ENCODE measurements at places on chromosomes 12 and 14.

DNA sequence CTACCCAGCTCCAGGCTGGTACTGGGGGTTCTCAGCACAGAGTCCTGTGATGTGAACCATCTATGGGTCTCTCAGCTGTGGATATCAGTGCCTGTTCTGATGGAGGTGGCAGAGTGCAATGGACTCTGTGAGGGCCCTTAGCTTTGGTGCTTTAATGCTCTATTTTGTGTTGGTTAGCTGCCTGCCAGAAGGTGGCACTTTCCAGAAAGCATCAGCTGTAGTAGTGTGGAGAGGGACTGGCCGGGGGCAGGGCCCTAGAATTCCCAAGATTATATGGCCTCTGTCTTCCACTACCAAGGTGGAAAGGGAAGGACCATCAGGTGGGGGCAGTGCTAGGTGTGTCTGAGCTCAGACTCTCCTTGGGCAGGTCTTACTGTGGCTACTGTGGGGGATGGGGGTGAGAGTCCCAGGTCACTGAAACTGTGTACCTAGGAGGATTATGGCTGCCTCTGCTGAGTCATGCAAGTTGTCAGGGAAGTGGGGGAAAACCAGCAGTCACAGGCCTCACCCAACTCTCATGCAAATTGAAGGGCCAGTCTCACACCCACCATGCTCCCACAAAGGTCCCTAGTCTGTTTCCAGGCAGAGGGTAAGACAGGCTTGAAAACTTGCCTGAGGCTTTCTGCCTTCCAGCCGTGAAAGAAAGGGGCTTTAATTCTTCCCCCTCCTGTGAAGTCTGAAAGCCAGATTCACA lies 878.1 kb downstream of the C12orf50 start:
- H3K4me1 ChIP-seq = peaks cover 17% of the 10 kb centered on the region
- no peak overlapping the region for H3K4me3 ChIP-seq
- H3K27ac ChIP-seq = no peak overlapping the region
- no peaks in the 10 kb centered on the region for H3K36me3 ChIP-seq

DNA sequence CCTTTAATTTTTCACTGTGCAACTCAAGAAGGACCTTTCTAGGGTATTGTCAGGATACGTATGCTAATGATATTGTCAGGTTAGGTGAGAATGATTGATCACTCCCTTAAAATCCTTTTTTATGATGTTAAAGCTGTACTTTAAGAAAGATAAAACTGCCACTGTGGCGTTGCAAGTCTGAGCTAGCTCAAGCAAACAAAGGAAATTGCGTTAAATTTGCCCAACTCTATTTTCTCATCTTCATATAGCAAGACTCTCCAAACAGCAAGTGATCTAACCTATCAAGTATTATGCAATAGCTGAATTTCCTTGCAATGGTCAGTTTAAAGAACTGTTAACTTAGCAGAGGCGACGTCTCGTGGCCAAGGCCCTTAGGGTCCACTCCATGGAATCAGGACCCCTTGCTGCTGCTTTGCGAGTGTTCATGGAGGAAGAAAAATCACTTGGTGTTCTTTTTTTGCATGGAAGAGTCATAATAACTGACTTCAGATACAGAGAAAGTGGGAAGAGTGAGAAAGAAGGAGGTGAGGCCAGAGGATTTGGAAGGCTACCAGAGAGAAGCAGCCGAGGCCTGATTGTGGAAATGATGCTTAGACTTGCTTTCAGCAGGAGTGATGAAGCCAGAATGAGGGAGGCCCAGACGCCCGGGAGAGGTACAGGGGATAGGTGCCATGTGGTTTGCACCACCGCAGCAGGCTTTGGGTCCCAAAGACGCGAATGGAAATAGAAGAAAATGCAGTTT lies 2.5 kb downstream of the TRAF3 start:
- no peaks in the 10 kb centered on the region for H3K27me3 ChIP-seq
- H3K36me3 ChIP-seq = no peaks in the 10 kb centered on the region
- H3K4me3 ChIP-seq = no peak overlapping the region
- no peak overlapping the region for H3K27ac ChIP-seq
- peaks cover 26% of the 10 kb centered on the region for H3K4me1 ChIP-seq

GRCh38 chr12:75684678-75685616 lies 173.5 kb upstream of the KRR1 start:
- no peaks in the 10 kb centered on the region for H3K4me1 ChIP-seq
- no peaks in the 10 kb centered on the region for H3K36me3 ChIP-seq
- H3K27ac ChIP-seq = no peak overlapping the region
- H3K4me3 ChIP-seq = no peak overlapping the region
- H3K27me3 ChIP-seq = no peaks in the 10 kb centered on the region

GRCh38 chr12:98489176-98489575 lies 26.2 kb upstream of the TMPO start:
- H3K27ac ChIP-seq = no peak overlapping the region
- no peaks in the 10 kb centered on the region for H3K27me3 ChIP-seq
- no peak overlapping the region for H3K4me3 ChIP-seq
- DNase-seq = no peak
- peaks cover 10% of the 10 kb centered on the region for H3K4me1 ChIP-seq
- no peaks in the 10 kb centered on the region for H3K36me3 ChIP-seq

GRCh38 chr12:49971141-49971540 lies 1.6 kb upstream of the AQP6 start:
- H3K4me1 ChIP-seq = peaks cover 28% of the 10 kb centered on the region
- H3K36me3 ChIP-seq = no peaks in the 10 kb centered on the region
- H3K4me3 ChIP-seq = no peak overlapping the region
- DNase-seq = no peak

- H3K36me3 ChIP-seq = no peaks in the 10 kb centered on the region
- no peak for DNase-seq
- peaks cover 6% of the 10 kb centered on the region for H3K27me3 ChIP-seq
- H3K27ac ChIP-seq = no peak overlapping the region
- no peak overlapping the region for H3K4me3 ChIP-seq
- H3K4me1 ChIP-seq = peaks cover 3% of the 10 kb centered on the region
Measured at GRCh38 chr12:66107451-66107915, 23.1 kb downstream of the LLPH start.

GRCh38 chr12:30391766-30392366 lies 303.8 kb downstream of the IPO8 start:
- H3K36me3 ChIP-seq = no peaks in the 10 kb centered on the region
- no peak overlapping the region for H3K4me3 ChIP-seq
- no peaks in the 10 kb centered on the region for H3K27me3 ChIP-seq
- H3K27ac ChIP-seq = no peak overlapping the region

GRCh38 chr12:49932533-49933130 lies 17.9 kb upstream of the AQP2 start:
- no peaks in the 10 kb centered on the region for H3K4me1 ChIP-seq
- H3K36me3 ChIP-seq = no peaks in the 10 kb centered on the region
- H3K4me3 ChIP-seq = no peak overlapping the region
- DNase-seq = no peak
- H3K27me3 ChIP-seq = peaks cover 8% of the 10 kb centered on the region

- no peaks in the 10 kb centered on the region for H3K27me3 ChIP-seq
- no peak overlapping the region for H3K4me3 ChIP-seq
- no peak overlapping the region for H3K27ac ChIP-seq
- H3K36me3 ChIP-seq = peaks cover 42% of the 10 kb centered on the region
Measured at GRCh38 chr12:49527361-49528130, 11.3 kb upstream of the KCNH3 start.

- H3K27ac ChIP-seq = no peak overlapping the region
- H3K36me3 ChIP-seq = peaks cover 19% of the 10 kb centered on the region
- H3K4me1 ChIP-seq = peaks cover 26% of the 10 kb centered on the region
- no peak overlapping the region for H3K4me3 ChIP-seq
- no peak for DNase-seq
Measured at GRCh38 chr12:123153906-123154305, 3.0 kb upstream of the PITPNM2 start.

GRCh38 chr14:80212023-80212397 lies 706 bp upstream of the DIO2 start:
- H3K4me3 ChIP-seq = peak overlapping the region; percentile 58
- no peaks in the 10 kb centered on the region for H3K27me3 ChIP-seq
- H3K36me3 ChIP-seq = no peaks in the 10 kb centered on the region
- peak overlapping the region; percentile 55 for H3K27ac ChIP-seq
- no peak for DNase-seq
- H3K4me1 ChIP-seq = peaks cover 4% of the 10 kb centered on the region

- H3K27me3 ChIP-seq = no peaks in the 10 kb centered on the region
- no peaks in the 10 kb centered on the region for H3K4me1 ChIP-seq
- H3K27ac ChIP-seq = no peak overlapping the region
- no peak for DNase-seq
- no peaks in the 10 kb centered on the region for H3K36me3 ChIP-seq
- no peak overlapping the region for H3K4me3 ChIP-seq
Measured at GRCh38 chr12:62158461-62159360, 101.5 kb upstream of the USP15 start.

DNA sequence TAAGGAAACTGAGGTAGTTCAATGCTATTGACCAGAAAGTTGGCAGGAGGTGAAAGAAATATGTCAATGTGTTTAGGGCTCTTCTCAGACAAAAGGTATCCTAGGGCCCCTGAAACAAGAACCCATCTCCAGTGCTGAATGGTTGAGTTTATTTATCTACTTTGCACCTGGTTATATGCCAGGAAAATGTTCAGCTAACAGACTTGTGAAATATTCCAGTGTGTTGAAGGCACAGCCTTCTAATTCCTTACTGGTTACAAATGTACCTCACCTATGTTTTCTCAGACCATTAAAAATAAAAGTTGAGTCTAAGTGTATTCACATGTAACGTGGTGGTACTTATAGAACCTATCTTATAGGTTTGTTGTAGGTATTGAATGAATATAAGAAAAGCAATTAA lies 511.7 kb upstream of the SEL1L start:
- no peaks in the 10 kb centered on the region for H3K36me3 ChIP-seq
- H3K4me3 ChIP-seq = no peak overlapping the region
- H3K27ac ChIP-seq = no peak overlapping the region
- no peaks in the 10 kb centered on the region for H3K4me1 ChIP-seq

GRCh38 chr14:21016413-21017190 lies 8.3 kb downstream of the NDRG2 start:
- DNase-seq = no peak
- H3K27ac ChIP-seq = peak overlapping the region; percentile 19
- H3K27me3 ChIP-seq = no peaks in the 10 kb centered on the region

- H3K36me3 ChIP-seq = no peaks in the 10 kb centered on the region
- no peak overlapping the region for H3K4me3 ChIP-seq
- H3K4me1 ChIP-seq = no peaks in the 10 kb centered on the region
- H3K27ac ChIP-seq = no peak overlapping the region
- no peak for DNase-seq
Measured at GRCh38 chr12:128091951-128092382, 175.0 kb upstream of the TMEM132C start.

- H3K36me3 ChIP-seq = peaks cover 34% of the 10 kb centered on the region
- H3K27me3 ChIP-seq = no peaks in the 10 kb centered on the region
- no peak overlapping the region for H3K27ac ChIP-seq
- DNase-seq = no peak
Measured at GRCh38 chr12:109925185-109925840, 25.2 kb downstream of the TCHP start.

GRCh38 chr12:53190108-53190729 lies 9.5 kb upstream of the CSAD start:
- peak overlapping the region; percentile 16 for H3K27ac ChIP-seq
- peak; percentile 62 for DNase-seq
- no peaks in the 10 kb centered on the region for H3K27me3 ChIP-seq

GRCh38 chr14:100304825-100305323 lies 1.4 kb downstream of the SLC25A29 start:
- peak overlapping the region; percentile 88 for H3K4me3 ChIP-seq
- peak overlapping the region; percentile 94 for H3K27ac ChIP-seq
- no peaks in the 10 kb centered on the region for H3K36me3 ChIP-seq
- DNase-seq = peak; percentile 52

- H3K27ac ChIP-seq = no peak overlapping the region
- H3K36me3 ChIP-seq = peaks cover 15% of the 10 kb centered on the region
- H3K4me1 ChIP-seq = peaks cover 15% of the 10 kb centered on the region
- DNase-seq = no peak
Measured at GRCh38 chr12:26987634-26988424, 26.4 kb downstream of the TM7SF3 start.

- H3K4me3 ChIP-seq = no peak overlapping the region
- peaks cover 38% of the 10 kb centered on the region for H3K4me1 ChIP-seq
- no peaks in the 10 kb centered on the region for H3K27me3 ChIP-seq
- no peak overlapping the region for H3K27ac ChIP-seq
- DNase-seq = no peak
Measured at GRCh38 chr12:64566831-64567517, 43.3 kb upstream of the RASSF3 start.

DNA sequence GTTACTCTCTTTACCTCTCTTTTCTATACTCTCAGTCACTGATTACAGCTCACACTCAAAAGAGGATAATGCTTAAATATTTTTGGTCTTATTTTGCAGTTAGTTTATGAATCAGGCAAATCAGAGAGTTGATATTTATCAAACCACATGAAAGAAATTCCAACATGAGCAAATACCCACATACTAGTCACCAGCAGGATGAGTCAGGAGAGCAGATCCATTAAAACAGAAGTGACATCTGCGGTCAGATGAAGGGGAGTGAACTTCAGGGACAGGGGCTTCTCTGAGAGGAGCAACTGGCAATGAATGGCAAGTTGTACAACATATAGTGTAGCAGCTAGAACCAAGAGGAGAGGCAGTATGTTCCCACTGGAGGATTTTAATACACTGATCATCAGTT lies 258.7 kb downstream of the SYT10 start:
- H3K4me1 ChIP-seq = no peaks in the 10 kb centered on the region
- no peak for DNase-seq
- no peaks in the 10 kb centered on the region for H3K27me3 ChIP-seq
- H3K36me3 ChIP-seq = no peaks in the 10 kb centered on the region
- H3K27ac ChIP-seq = no peak overlapping the region

GRCh38 chr12:92370828-92371227 lies 225.2 kb upstream of the BTG1 start:
- no peak overlapping the region for H3K27ac ChIP-seq
- no peaks in the 10 kb centered on the region for H3K36me3 ChIP-seq
- H3K4me3 ChIP-seq = no peak overlapping the region
- DNase-seq = no peak
- H3K27me3 ChIP-seq = no peaks in the 10 kb centered on the region

GRCh38 chr12:120490833-120491512 lies 4.9 kb upstream of the DYNLL1 start:
- H3K36me3 ChIP-seq = no peaks in the 10 kb centered on the region
- no peak for DNase-seq
- H3K4me1 ChIP-seq = peaks cover 14% of the 10 kb centered on the region
- no peak overlapping the region for H3K4me3 ChIP-seq

- H3K27me3 ChIP-seq = no peaks in the 10 kb centered on the region
- peak overlapping the region; percentile 75 for H3K27ac ChIP-seq
- H3K36me3 ChIP-seq = no peaks in the 10 kb centered on the region
- peaks cover 27% of the 10 kb centered on the region for H3K4me1 ChIP-seq
- no peak for DNase-seq
- H3K4me3 ChIP-seq = no peak overlapping the region
Measured at GRCh38 chr14:68576496-68577244, 216.2 kb downstream of the ZFP36L1 start.

Measured in left ventricle myocardium inferior (tissue), 1 donor.